ENCODE measurements at places on chromosomes 4 and X.

DNA sequence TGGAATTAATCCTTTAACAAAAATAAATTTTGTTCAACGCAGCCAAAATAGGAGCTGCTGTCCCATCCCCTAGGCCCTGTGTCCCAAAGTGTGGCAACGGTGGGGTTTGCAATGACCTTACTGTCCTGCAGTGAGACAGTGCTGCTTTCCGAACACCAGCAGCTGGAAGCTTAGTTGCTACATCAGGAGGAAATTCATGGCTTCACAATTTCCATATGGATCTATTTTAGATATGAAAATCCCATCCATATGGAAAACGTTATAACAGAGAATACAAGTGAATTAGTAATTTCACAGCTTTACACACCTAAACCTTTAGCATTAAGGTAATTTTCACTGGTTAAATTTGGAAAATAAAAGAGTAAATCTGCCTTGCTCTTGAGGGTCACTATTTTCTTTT, 396.3 kb upstream of the TENM3 start:
- no peak for DNase-seq

DNA sequence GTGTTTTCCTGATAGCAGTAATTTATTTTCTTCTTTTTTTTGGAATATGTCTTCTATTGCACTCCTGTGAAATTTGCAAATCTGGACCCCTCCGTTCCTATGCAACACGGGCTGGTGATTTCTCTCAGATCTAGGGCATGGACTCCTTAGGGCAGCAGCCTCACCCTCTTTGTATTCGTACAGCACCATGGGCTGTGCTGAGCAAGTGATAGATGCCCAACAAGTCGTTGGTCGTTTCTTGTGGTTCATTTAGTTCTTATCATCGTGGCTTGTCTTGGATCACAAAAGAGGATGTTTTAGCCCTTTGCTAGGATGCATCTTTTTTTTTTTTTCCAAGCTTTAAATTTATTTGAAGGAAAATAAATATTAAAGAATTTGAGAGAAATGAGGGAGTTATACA, 82.1 kb downstream of the ARHGAP10 start:
- DNase-seq, result no peak

- no peak for DNase-seq
These were observed 42.0 kb upstream of the PRKG2 start for GRCh38 chr4:81257021-81257420.

GRCh38 chr4:56050625-56051024, 101.9 kb downstream of the CEP135 start:
- peak; percentile 32 for DNase-seq

GRCh38 chr4:78671903-78672815, 104.0 kb upstream of the BMP2K start:
- no peak for DNase-seq

- no peak for DNase-seq
These were observed 143.5 kb upstream of the PBDC1 start for GRCh38 chrX:76029385-76029784.

- peak; percentile 30 for DNase-seq
These were observed at the start of gene ARHGAP4 for GRCh38 chrX:153925739-153926551. TSS of gene ARHGAP4 (minus strand) at chrX:153926264. CDS start at chrX:153926202, 62 bp downstream.

All from small intestine (tissue), 16 donors.